ENCODE measurements at places on chromosomes 11 and 22.

DNA sequence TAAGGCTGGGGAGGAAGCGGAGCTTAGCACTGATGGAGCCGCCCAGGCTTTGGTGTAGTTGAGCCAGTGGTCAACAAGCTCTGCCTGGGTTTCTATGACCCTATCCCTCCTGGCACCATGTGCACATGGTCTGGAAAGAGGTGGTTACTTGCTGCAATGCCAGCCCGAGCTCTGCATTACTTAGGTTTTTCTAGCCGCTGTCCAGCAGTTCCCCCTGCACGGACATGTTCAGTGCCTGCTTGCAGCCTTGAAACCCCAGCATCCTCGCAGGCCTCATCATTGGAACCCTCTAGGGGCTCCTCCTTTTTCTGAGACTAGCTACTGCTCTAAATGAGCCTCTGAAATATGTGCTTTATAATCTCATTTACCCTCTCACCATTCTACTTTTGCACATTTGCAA, 16.6 kb downstream of the CNTF start:
- DNase-seq, result no peak

GRCh38 chr11:35288817-35289541, 130.4 kb downstream of the SLC1A2 start:
- no peak for DNase-seq

DNA sequence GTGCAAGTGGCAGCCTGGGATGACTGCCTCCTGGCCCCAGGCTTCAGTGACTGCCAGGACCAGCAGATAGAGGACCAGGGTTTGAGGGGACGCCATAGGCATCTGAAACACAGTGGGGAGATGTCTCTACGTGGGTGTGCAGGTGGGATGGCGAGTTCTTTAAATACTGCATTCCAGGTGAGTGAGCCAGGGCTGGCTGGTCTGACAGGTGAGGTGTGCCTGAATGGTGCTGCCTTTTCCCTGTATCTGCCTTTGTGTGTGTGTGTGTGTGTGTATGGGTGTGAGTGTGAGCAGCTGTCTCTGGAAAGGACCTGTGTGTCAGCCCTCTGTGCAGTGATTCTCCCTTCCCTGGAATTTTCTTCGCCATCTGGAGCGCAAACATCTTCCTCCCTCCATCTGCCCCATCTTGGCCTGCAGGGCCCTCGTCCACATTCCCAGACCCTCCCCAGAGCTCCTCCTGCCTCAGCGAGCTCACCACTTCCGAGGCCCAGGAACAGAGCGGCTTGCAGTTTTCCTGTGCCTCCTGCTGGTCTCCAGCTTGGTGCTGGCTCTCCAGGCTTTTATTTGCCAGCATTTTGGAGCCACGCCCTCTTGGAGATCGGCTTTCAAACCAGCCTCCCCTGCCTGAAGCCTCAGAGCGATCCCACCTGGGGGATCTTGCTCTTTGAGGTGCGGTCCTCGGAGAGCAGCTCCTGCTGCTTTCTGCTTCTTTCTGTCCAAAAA, at the start of gene GPHA2:
Gene GPHA2, minus strand, starts transcription at position 535 of the 723 bp plus-strand sequence. Its CDS starts 433 bp downstream, at position 102.
- no peak for DNase-seq

- no peak for DNase-seq
Measured at GRCh38 chr11:33383075-33383919, 126.1 kb downstream of the HIPK3 start.

DNA sequence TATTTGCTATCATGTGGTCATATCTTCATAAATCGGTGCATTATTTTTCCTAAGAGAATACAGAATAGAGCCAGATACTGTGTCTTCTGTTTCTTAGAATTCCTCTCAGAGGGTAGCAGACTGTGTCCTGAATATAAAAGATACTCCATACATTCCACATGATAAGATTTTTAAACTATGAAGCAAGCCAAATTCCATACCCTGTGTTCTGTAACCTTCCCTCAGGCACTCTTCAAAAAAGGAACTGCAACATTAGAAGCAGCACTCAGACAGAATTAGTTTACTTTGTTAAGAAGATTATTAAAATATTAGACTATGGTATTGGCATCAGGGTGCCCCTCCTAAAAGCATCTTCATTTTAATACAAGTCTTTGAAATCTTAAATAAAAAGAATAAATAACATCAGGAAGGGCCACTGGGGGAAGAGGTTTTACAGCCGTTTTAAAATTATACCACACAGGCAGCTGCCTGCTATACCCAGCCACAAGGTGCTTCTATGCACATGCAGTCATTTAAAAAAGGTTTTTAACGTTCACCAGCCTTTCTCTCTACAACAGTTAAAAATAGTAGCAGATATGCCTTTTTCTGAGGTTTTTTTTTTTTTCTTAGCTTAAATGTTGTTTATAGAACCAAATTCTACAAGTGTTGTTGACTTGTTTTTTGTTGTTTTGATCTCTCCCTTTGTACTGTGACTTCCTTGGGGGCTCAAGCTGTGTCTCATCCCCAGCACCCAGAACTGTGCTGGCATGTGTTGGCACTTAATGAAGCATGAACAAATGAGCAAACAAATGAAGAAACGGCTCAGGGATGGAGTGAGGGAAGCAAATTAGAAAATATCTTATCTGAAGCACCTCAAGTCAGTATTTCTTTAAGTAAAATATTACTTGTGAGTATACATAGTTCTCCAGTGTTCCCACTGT, 54.7 kb upstream of the CCDC89 start:
- no peak for DNase-seq

Data from stimulated activated CD4-positive, alpha-beta T cell treated with anti-CD3 and anti-CD28 coated beads, Interleukin-1b, Interleukin-23, amount 100 ng/mL, for 24 hours (primary cell).